ENCODE measurements at places on chromosomes 7 and 10.

DNA sequence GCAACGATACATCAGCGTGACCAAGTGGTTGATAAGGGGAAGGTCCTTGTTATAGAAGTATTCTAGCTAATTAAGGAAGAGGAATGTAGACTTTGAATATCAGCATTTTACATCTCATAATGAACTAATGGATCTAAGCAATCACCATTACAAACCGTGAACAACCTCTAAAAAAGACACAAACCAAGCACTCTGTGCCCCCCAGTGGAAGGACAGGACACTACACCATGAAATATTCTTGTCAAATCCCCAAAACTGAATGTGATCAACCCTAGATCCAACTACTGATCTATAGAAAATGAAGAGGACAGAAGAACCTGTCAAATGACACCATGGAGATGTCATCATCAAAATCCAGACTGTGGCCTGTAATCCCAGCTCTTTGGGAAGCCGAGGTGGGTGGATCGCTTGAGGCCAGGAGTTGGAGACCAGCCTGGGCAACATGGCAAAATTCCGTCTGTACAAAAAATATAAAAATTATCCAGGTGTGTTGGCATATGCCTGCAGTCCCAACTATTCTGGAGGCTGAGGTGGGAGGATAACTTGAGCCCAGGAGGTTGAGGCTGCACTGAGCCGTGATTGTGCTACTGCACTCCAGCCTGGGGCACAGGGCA lies 111.3 kb upstream of the CARD11 start:
- no peak overlapping the region for H3K27ac ChIP-seq
- H3K4me1 ChIP-seq = no peaks in the 10 kb centered on the region
- H3K27me3 ChIP-seq = no peaks in the 10 kb centered on the region
- H3K36me3 ChIP-seq = no peaks in the 10 kb centered on the region
- no peak overlapping the region for H3K4me3 ChIP-seq

- peak overlapping the region; percentile 65 for H3K27ac ChIP-seq
- no peaks in the 10 kb centered on the region for H3K36me3 ChIP-seq
- no peaks in the 10 kb centered on the region for H3K27me3 ChIP-seq
- no peak overlapping the region for H3K4me3 ChIP-seq
- DNase-seq = no peak
Measured at GRCh38 chr10:17663450-17663849, 19.5 kb downstream of the STAM start.

- no peak for DNase-seq
- no peak overlapping the region for H3K27ac ChIP-seq
Measured at GRCh38 chr10:132665946-132666704, 119.8 kb downstream of the NKX6-2 start.

GRCh38 chr7:156935250-156935649 lies 14.3 kb upstream of the NOM1 start:
- H3K4me3 ChIP-seq = no peak overlapping the region
- no peak overlapping the region for H3K27ac ChIP-seq

- no peak for DNase-seq
- H3K27ac ChIP-seq = no peak overlapping the region
- H3K4me1 ChIP-seq = no peaks in the 10 kb centered on the region
- no peak overlapping the region for H3K4me3 ChIP-seq
- no peaks in the 10 kb centered on the region for H3K36me3 ChIP-seq
- H3K27me3 ChIP-seq = no peaks in the 10 kb centered on the region
Measured at GRCh38 chr10:260819-261429, 125.7 kb downstream of the ZMYND11 start.

DNA sequence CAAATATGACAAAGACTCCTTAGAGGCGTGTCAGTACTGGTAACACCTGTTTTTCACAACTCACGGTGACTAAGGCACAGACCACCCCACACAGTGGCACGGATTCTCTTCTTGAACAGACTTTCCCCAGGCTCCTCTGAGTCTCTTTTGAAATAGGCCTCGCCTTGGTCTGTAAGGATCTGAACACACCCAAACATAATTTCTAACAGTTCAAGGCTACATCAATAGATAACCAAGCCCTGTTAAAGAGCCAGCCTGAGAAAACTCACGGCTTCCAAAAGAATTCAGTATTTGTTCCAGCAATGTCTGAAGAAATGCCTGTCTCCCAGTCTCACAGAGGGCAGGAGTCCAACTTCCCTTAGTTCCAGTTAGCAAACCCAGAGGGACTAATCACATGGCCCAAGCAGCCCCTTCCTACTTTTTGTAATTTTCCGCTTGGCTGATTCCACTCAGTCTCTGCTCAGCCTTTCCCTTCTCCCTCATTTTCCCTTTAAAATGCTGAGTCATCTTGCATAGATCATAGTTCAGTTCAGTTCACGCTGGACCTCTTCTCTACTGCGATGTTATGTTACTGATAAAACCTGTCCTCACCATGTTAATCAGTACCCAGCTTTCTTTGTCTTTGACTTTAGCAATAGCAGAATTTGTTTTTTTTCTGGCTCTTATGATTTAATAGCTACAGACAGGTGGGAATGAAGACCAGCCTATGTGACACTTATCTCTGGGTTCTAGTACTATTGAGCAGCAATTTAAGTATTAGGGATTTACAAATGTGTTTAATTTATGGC lies 22.6 kb upstream of the AKR1C3 start:
- H3K4me1 ChIP-seq = peaks cover 7% of the 10 kb centered on the region
- no peak overlapping the region for H3K4me3 ChIP-seq
- H3K36me3 ChIP-seq = no peaks in the 10 kb centered on the region
- peak; percentile 80 for DNase-seq
- H3K27me3 ChIP-seq = no peaks in the 10 kb centered on the region

GRCh38 chr10:54808186-54808935 lies 7.3 kb upstream of the PCDH15 start:
- H3K27me3 ChIP-seq = no peaks in the 10 kb centered on the region
- no peaks in the 10 kb centered on the region for H3K4me1 ChIP-seq
- H3K27ac ChIP-seq = no peak overlapping the region

DNA sequence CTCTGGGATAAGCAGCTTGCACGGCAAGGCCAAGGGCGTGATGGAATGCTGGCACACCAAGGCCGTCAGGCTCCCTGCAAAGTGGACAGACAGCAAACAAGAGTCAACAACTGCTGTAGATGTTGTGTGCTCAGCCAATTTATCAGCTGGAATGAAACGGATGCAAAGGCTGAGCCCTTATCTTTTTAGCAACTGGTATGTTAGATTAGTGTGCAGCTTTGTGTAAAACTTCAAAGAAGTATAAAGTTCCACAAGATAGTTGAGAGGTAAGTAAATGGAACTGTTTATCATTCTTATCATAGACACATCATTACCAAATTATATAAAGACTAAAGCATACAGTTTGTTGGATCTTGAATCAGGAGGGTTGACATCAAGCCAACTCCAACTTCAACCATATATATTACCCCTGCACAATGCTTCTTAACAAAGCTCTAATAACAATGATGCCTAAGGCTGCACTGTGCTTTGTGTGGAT lies 289.0 kb downstream of the TNS3 start:
- H3K4me1 ChIP-seq = peaks cover 6% of the 10 kb centered on the region
- H3K27me3 ChIP-seq = no peaks in the 10 kb centered on the region
- no peaks in the 10 kb centered on the region for H3K36me3 ChIP-seq
- H3K27ac ChIP-seq = no peak overlapping the region
- H3K4me3 ChIP-seq = no peak overlapping the region
- no peak for DNase-seq

Data from ovary (tissue), 10 donors.